Right forelimb (tissue), 1 donor: ENCODE measurements at places on chromosomes 2 and 18.

- DNase-seq, result no peak
Observed at GRCh38 chr2:131030478-131030971, 62.7 kb downstream of the FAM168B start.

GRCh38 chr2:232539298-232540231 is at the start of gene CHRNG:
TSS of gene CHRNG (plus strand) at chr2:232539692. CDS start at chr2:232539748, 56 bp downstream.
- DNase-seq, result no peak

DNA sequence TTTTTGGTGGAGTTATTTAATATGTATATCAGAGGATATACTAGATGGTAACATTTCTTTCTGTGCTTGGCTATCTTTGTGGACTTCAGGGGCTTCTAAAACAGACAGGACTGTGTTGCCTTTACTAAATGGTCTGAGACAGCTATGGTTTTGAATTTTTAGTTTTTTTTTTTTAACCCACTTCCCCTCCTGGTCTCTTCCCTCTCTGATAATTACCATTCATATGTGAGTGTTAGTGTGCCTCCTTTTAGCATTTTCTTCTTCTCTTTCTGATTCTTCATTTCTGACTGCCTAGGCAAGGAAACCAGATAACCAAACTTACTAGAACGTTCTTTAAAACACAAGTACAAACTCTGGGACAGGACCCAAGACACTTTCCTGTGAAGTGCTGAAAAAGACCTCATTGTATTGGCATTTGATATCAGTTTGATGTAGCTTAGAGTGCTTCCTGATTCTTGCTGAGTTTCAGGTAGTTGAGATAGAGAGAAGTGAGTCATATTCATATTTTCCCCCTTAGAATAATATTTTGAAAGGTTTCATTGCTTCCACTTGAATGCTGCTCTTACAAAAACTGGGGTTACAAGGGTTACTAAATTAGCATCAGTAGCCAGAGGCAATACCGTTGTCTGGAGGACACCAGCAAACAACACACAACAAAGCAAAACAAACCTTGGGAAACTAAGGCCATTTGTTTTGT is 52.7 kb downstream of the SMAD4 start:
- DNase-seq, result no peak

DNA sequence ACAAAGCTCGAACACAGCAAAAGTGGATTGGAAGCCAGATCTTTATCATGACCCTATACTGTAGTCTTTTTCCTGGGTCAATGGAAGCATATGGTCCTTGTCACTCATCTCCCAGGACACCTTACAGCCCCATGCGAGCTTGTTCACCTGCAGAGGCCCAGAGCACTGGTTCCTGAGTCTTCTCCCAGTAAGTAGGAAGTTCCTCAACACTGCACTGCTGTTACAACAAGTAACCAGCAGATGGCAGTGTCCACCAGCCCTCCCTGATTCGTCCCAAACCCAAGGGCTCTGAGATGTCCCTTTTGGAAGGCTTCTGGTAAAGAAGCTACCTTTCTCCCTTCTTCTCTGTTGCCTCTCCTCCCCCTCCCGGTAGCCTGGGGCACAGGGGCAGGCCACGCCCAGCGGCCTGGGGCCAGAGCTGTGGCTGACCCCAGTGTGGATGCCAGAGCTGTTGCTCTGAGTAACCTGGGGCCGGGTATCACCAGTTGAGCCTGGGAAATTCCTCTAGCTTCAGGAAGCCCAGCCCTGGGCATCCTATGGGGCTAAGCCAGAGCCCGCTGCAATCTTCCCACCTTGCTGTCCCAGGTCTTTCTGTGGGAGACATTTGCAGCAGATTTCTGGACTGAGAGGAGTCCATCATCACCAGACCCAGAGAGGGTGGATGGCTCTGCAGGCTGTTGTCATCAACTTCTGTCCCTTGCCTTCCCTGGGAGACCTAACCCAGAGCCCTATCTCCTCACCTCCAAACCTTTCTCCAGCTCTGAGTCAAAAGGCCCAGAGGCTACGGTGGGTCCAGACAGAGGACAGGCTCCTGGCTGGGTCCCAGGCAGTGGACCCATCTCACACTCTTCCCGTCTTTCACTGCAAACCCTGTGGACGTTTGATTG is 5.3 kb upstream of the GDF7 start:
- DNase-seq, result peak; percentile 79

- DNase-seq, result peak; percentile 71
Observed at GRCh38 chr2:100957996-100958653, 44.0 kb upstream of the RPL31 start.

DNA sequence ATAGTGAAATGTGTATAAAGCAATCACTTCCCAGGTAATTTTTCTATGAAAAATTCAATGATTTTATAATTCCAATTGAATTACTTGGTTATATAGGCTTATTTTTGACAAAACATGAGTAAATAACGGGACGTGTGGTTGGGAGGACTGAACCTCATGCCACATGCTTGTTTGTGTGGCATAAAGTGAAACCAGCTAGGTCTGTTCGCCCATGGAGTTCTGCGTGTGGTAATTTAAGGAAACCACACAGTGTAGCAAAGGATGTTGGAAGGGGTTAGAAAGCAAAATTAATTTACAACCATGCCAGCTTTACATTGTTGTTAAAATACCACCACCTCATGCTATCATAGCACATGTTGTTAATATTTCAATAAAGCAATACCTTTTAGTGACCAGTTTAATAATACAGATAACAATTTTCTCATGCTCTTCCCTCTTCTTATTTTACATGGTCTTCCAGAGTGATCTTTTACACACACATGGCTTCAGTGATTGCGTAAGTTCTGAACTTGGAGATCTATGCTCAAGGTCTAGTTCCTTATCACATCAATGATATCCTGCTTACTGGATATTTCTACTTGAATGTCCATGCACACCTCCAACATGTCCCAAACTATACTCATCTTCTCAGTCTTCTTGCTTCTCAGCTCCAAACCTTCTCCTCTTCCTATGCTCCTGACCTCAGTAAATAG is 156.4 kb upstream of the ITGA4 start:
- DNase-seq, result no peak

- DNase-seq, result no peak
Observed at GRCh38 chr2:171309455-171310286, 124.1 kb downstream of the METTL8 start.
